ENCODE measurements at places on chromosomes 6 and 20.

DNA sequence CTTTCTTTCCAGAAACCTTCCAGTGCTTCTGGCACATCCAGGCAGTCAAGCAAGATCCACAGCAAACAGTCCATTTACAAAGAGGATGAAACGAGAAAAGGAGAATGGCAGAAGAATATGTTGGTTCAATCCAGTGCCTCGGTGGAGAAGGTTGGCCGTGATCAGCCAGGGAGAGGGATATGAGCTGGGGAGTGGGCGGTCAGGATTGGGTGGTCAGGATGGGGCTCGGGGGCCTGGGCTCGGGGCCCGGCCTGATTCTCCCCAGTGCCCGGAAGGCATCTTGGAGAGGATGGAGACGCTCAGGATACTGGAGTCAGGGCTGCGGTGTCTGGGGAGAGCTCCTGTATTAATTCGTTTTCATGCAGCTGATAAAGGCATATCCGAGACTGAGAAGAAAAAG lies 61.3 kb downstream of the EFCAB8 start:
- DNase-seq = no peak

- no peak for DNase-seq
Observed at GRCh38 chr6:143063631-143064030, 2.9 kb downstream of the AIG1 start.

GRCh38 chr6:93079061-93079460 lies 340.3 kb downstream of the EPHA7 start:
- DNase-seq = no peak

DNA sequence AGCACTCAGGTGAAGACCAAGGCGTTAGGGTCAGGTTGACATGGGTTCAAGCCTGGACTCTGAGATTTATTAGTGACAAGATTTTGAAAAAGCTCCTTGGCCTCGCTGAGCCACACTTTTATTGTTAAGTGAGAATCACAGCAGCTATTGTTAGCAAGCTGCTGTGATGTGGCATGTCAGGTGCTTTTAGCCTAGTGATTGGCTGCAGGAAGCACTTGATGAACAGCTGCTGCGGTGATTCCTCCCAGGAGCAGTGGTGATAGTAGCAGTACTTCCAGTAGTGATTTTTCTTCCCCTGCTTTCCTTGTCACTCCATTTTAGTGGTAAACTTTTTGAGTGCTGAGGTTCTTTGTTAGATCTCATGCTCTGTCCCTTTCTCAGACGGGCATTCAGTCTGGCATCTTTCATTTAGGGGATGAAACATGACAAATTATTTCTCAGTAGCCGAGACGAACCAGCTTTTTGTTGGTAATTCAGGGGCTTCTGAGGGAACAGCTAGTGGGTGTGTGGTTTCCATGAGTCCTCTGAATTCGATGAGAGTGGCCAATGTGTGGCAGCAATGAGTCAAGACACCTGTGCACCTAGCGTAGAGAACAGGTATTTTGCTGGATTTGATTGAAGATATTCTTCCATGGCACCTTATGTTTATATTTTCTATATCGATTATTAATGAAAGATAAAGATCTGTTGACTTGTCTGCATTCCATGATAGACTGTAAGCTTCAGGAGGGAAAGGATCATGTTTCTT lies 696.7 kb downstream of the DHX35 start:
- DNase-seq = no peak

DNA sequence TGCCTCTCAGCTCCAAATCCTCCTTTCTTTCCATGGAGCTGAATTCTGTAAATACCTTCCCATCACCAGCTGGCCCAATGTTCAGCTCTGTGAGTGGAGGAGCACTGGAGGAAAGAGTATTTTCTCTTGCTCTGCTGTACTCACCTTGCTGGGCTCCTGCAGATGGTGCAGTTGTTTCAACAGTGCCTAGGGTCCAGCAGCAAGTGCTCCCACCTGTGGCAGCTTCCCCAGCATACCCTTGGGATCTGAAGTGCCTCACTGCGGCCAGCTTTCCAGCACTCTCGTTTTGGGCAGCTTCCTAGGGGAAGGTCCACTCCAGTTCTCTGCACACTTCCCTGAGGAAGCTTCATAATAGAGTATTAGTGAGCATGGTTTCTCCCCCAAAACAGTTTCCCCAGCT lies 170.9 kb downstream of the ARHGAP18 start:
- DNase-seq = no peak

DNA sequence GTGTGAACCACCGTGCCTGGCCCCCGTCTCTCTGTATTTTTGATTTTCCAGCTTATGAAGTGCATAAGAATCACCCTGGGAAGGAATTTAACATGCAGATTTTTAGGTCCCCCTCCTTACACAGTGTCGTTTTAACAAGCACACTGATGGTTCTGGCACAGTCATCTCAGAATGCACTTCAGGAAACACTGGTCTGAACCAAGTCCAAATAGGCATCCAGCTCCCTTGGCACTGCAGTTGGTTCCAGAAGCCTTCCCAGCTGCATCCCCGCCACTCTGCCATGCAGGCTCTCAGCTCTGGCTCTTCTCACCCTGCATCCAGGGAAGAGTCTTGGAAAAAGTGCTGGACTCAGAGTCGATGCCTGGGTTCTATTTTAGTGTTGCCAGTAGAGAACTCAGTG lies 20.1 kb downstream of the RIPOR2 start:
- no peak for DNase-seq

DNA sequence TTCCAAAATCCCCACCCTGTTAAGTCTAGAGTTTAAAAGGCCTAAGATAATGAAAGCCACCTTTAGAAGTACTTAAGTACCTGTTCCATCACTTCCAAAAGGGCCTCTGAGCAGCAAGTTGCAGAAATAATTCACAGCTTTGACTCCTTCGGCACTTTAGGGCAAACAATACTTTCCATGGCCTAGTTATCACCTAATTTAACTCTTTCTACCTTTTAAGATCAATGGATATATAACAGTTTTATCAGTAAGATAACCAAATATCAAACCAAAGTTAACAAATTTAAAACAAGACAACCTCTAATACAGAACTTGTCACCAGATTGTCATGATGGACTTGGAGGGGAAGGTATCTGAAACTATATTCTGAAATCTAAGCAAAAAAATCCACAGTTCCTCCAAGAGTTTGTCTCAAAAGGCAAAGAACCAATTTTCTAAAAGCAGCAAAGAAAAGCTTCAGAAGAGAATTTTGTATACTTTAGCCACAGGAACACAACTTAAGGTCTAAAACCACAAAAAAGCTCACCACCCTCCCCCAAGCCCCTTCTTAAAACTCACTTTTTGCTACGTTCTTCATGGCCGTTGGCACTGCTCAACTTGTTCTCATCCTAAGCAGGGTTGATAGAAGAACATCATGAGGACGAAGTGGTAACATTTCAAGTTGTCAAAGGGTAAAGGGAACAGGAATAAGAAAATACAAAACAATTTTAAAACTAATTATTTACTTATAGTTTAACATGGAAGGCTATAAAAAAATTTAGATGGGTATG lies 3.5 kb downstream of the RBM39 start:
- DNase-seq = no peak

DNA sequence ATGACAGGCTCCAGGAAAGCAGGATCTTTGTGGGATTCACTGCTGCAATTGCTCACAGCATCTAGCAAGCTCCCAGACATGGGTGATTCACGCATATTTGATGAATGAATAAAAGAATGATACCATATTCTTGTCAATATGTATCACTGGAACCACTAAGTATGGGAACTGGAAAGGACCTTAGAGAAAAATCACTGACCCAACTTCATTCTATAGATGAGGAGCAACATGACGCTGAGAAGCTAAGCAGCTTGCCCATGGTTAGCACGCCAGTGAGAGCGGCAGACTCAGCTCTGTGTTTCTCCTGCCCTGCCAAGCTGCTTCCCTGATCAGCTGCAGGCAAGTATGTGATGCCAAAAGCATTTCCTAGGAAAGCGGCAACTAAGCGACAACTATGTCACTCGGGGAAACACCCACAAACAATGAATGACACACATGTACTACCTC lies 66.8 kb downstream of the PPP1R3G start:
- no peak for DNase-seq

GRCh38 chr6:112307707-112308106 lies 39.4 kb upstream of the RFPL4B start:
- DNase-seq = no peak

GRCh38 chr6:156851454-156851921 lies 74.3 kb downstream of the ARID1B start:
- DNase-seq = no peak

DNA sequence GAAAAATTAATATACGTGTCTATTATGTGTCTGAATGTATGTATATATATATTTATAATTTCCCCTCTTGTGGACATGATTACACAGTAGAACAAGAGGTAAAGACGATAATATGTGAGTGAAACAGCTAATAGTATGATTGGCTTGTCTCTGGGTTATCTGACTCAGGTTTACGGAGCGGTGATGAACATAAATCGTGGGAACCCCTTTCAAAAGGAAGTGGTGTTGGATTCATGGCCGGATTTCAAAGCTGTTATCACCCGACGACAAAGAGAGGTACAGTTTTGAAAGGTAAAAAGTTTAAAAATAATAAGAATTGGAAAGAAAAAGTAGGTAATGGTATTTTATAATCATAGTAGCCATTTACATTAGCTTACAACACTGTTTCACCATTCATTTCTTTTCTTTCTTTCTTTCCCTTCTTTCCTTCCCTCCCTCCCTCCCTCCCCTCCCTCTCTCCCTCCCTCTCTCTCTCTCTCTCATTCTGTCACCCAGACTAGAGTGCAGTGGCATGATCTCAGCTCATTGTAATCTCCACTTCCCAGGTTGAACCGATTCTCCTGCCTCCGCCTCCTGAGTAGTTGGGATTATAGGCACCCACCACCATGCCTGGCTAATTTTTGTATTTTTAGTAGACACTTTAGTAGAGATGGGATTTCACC lies 15.9 kb downstream of the GLYATL3 start:
- DNase-seq = no peak

- DNase-seq = no peak
Observed at GRCh38 chr6:33827546-33828451, 24.0 kb upstream of the MLN start.

DNA sequence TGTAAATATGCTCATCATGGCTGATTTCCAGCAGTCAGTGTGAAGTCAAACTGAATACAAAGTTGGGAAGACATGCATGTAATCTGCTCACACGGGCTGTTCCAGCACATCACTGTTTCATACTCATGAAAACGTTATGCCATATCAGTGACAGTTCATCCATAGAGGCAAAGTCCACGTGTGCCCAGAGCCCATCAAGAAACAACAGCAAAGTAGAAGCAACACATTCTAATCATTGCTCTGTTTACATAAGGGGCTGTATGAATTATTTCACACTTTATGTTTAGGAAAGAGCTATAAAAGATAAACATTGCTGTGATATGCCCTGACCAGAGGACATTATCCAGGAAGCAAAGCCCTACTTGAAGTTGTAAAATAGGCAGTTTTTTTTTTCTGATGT lies 157.0 kb upstream of the ENPP5 start:
- DNase-seq = no peak

GRCh38 chr6:20241102-20241501 lies 28.8 kb upstream of the MBOAT1 start:
- no peak for DNase-seq

- no peak for DNase-seq
Observed at GRCh38 chr20:21147593-21147992, 21.7 kb downstream of the KIZ start.

DNA sequence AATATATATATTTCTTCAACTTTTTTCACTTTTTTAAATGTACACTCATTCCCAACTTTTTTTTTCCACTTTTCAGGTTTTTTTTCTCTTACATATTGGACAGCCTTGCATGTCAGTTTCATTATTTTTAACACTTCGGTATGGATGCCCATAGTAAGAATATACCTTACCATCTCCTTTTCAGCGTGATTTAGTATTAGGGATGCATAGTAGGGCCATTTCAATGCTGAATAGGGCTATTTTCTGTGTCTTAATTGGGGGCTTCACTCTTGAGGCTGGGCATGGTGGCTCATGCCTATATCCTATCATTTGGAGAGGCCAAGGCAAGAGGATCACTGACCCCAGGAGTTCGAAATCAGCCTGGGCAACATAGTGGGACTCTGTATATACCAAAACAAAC lies 6.7 kb downstream of the RNF114 start:
- no peak for DNase-seq

DNA sequence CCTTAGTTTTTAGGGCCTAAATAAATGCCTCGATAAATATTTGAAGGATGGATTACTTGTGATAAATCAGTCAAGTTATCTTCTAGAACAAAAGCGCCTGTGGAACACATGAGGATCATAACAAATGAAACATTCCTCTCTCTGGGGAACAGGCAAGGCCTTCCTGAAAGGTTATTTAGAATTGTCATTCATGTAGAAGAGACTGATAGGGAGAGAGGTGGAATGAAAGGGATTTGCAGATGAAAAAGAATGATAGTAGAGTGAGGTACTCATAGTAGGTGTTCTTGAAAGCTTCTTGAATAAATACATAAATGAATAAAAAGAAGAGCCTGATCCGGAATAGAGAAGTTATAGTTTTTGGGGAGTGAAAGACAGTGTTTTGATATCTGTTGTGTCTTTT lies 30.5 kb downstream of the TSPYL4 start:
- DNase-seq = no peak

DNA sequence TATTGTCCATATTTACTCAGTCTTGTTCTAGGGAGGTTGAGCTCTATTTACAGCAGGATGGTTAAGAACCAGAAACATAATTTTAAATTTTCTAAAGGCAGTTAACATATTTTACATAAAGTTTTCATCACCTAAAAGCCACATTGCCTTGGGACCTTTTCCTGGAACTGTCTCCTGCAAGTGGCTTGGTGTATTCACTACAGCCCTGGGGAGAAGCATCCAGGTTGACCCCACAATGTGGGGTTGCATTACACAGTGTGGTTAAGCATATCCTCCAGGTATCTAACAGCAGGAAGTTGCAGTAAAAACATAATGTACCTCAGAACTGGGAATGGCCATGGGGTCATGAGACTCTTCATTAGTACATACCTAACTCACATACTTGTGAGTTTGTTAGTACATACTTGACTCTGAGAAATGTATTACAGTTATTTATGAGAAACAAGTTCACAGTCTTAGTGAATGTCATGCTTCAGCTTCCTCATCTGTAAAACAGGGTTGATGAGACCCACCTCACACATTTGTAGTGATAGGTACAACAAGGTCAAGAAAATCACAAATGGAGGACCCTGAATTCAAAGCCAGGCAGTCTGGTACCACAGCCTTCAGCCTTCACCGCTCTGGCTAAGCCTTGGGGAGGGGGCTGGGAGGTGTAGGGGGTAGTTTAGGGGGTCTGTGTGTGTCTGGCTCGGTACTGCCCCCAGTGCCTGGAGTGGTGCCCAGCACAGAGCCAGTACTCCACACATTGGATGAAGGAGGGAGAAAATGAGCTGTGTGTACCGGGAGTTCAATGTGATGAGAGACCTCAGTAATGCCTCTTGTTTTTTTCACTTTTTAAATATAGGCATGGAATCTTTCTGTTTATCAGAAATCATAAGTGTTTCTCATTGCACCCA lies 52.9 kb downstream of the KAT14 start:
- DNase-seq = no peak

- no peak for DNase-seq
Observed at GRCh38 chr20:53126185-53126584, 154.0 kb downstream of the TSHZ2 start.

- DNase-seq = no peak
Observed at GRCh38 chr6:128319946-128320345, 200.5 kb downstream of the PTPRK start.

Measured in liver (tissue), 10 donors.